NCI-H1436 treated with DMSO at 0.1 percent for 48 hours (cell line): ENCODE measurements at places on chromosomes 3 and 15.

GRCh38 chr3:152360302-152360701 is 91.6 kb downstream of the MBNL1 start:
- no peak for DNase-seq

- DNase-seq: no peak
Observed at GRCh38 chr3:43879166-43879565, 188.4 kb downstream of the ABHD5 start.

DNA sequence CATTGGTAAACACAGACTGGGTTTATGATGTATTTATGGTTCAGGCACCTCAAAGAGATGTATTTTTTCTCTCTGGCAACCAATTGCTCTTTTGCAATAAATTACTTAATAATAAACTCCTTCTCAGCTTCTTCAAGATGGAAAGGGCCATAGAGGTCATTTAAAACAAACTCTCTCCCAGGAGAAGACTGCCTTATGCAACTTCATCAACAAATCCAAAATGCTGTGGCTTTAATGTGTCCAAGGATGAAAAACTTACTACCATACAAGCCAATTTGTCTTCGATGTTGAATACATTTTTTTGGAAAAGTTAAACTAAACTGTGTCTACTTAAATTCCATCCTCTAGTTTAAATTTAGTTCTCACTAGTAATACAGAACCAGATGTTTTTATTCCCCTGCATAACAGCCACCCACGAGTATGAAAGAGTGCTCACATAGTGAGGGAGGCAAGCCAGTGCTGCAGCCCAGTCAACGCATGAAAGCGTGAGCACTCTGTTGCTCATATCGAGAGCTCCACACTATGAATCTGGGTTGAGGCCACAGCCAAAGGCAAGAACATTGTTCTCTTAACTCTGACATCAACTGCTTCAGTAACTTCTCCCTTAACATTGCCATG is 761.3 kb upstream of the GRM7 start:
- no peak for DNase-seq

- no peak for DNase-seq
Observed at GRCh38 chr15:56734013-56734635, 815 bp upstream of the ZNF280D start.

- no peak for DNase-seq
Observed at GRCh38 chr15:42604894-42605744, 29.7 kb downstream of the STARD9 start.

DNA sequence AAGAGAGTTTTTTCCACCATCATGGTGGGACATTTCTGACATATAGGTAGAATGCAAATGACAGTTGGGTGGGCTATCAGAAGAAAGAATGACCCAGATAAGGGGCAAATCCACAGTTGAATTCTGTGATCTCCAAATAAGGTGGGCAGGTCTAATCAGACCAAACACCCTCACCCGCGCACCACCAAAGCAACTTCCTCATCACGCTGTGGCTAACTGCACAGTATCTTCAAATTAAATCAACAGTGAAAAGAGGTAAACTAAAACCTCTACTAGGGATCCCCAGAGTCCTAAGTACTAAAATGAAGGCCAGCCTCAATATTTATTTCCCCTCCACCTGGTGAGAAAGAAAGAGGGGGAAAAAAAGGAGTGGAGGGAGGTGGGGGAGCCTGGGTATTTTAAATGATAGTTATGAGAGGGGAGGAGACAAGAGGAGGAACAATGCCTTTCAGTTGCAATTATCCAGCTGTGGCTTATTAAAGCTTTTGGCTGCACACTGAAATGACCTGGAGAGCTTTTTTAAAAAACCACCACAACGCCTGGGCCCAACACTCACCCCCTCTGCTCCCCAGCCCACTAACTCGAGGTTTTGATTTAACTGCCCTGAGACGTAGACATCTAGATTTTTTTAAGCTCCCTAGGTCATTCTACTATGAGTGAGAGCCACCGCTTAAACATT is 61.0 kb downstream of the LRIG1 start:
- DNase-seq: peak; percentile 42

DNA sequence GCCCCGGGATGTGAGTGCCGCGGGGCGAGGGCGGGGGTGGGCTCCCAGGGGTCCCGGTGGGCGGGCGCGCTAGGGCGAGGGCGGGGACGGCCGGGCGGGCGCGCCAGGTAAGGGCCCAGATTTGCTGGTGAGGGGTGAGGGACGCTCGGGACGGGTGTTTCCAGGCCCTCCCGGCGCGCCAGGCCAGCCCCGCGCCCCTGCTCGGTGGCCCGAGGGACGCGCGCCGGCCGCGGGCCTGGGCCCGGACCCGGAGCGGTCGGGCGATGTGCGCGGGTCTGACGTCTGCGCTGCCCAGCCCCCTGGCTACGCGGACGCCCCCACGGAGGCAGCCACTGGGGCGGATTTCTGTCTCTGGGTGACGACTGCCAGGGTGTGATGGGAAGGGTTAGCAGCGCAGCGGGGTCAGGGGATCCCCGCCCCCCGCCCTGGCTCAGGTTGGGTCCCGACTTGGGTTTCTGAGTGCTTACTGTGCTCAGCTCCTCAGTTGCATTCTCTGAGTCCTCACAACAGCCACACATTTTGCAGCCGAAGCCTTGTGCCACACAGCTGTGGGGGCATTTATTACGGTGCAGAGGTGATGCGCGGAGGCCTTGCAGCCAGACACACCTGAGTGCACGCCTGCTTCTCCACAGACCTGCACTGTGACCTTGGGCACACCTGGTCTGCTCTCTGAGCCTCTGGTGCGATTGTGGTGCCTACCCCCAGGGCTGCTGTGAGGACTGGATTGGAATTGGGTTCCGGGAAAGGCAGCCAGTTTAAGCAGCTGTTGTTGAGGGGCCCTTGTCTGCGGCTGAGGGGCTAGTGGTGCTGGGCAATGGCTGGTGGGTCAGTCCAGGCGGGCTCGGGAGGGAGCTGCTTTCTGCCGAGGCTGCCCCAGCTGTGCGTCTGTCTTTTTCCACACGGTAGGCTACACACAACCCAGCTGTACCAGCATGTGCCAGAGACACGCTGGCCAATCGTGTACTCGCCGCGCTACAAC is 523 bp downstream of the HDAC11 start:
- no peak for DNase-seq

GRCh38 chr3:10561946-10562560 is 56.7 kb upstream of the ATP2B2 start:
- DNase-seq: no peak

DNA sequence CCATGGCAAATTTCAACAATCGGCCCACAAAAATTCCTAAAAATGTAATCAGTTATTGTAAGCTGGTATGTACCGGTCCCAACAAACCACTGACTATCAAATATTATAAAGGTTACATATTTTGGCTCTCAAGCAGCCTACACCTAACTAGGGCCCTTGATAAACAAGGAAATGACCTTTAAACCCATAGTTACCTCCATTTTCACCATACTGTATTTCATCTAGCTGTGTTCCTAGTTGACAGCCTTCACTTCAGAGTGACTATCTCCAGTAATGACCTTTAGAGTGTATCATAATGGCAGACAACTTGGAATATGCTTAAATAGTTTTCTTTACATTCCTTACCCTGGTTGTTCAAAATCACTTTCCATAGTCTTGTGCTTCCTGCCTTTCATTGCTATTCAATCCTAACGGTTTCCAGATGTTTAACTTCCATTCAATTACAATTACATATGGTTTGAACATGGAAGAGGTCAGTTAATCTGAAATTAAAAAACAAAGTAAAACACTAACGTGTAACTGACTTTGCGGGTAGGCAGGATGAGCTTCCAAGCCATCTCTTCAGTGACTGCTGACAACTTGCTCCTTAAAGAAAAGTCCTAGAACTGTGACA is 111.9 kb upstream of the TSC22D2 start:
- no peak for DNase-seq

GRCh38 chr3:17638356-17638755 is 104.1 kb downstream of the TBC1D5 start:
- DNase-seq: no peak

DNA sequence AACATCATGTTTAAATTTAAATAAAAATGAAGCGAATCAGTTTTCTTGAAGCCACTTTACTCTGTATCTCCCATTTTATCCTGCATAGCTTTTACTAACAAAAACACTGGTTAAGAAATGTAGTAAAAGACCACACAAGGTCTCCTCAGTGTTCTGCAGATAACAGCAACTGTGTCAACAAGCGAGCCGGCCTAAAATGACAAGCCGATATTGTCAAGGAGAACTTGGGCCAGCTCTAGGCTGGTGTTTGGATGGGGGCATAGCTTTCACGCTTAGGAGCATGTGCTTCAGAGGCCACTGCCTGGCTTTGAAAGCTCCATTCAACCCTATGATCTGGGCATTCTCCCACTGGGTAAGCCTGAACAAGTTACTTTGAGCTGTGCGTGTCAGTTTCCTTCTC is 38.1 kb downstream of the MFSD1 start:
- DNase-seq: no peak

- no peak for DNase-seq
Observed at GRCh38 chr3:43207628-43208085, 78.7 kb upstream of the SNRK start.

DNA sequence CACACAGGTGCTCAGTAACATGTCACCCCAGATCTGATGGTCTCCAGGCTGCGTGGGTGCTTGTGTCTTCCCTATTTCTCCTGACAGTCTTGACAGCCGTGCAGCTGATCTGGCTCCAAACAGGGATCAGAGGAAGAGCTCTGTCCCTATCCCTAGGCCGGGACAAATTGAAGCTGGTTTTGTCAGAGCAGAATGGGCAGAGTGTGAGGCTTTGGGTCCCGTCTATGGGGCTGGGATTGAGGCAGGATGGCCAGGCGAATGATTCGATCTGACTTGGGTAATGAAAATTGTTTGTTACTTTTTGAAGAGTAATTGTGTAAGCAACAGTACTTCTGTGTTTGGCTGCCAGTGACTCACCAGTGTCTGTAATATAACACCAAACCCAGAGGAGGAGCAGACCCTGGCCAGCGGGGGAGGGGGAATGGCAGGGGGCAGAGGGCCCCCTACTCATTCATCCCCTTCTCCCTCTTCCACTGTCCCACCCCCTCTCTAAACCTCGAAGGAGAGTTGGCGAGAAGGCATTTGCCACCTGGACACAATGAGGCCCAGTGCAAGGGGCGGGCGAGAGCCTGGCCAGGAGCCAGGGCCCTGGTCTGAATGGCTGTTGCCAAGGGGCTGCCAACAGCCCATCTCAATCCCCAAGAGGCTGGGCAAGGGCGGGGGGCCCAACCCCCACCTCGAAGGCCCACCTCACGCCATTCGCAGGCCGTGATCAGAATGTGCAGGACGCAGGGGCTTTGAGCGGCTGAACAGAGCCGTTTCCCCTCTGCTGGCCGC is 4.9 kb upstream of the MAGEF1 start:
- DNase-seq: peak; percentile 27

DNA sequence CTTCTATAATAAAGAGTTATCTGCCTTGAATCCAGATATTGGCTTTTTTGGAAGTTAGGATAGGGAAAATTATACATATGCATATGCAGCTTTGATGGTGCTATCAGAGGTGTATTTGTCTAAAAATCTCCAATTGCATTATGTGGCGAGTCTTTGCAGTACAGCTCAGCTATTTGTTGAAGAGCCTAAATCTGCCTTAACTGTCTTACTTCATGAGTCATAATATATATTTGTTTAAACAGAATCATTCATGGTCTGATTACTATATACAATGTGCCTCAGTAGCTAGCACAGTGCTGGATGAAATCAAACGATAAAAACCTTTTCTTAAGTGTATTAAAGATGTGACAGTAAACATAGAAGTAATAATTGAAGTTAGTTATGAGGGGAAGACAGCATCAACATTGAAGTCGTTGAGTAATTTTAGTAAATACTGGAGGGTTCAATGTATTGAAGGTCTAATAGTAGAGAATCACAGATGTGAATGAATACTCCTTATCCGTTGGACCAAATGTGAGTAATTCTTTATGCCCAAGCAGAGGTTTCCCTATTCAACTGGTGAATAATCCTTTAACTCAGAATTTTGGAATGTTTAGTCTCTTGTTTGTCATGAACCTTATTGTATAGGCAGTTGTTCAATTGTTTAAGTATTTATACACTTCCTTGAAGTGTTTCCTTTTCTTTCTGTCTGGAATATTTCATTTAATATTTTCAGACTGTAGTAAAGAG is 74.8 kb upstream of the NAALADL2 start:
- DNase-seq: no peak

DNA sequence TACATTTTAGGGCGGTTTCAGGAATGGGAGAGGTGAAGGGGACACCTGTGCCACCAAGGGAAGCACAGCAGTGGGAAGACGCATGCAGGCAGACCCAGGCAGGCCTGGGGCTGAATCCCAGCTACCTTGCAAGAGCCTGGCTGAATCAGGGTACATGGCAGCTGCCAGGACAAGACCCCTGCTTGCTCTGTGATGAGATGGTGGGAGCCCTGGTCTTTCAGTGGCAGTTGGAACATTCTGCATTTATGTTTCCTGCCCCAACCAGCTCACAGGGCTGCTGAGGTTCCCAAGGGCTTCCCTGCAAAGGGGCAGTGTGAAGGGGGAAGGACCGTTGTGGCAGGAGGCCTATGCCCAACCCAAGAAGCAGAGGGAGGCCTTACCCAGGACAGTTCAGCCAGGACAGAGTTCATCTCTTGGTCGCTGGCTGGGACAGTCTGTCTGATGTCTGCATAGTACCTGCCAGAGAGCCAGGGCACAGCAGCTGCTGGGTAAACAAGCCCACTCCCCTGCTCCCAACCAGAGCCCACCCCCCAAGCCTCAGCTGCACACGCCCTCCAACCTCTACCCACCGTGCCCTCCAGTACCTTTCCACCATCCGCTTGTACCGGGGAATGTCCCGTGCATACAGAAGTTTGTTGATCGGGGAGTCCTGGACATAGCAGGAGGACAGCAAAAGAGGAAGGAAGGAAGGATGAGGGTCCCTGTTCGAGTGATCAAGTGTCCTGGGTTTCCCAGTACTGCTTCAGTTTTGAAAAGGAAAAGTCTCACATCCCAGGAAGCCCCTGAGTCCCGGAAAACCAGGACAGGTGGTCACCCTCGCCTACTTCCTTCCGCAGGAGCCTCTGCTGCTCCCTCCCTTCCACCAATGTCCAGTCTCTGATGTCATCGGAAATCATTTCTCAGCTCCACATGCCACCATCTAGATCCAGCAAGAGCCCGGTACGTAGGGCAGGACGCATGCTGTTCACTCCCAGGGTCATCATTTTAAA is 23.1 kb downstream of the PLXNB1 start:
- DNase-seq: no peak

DNA sequence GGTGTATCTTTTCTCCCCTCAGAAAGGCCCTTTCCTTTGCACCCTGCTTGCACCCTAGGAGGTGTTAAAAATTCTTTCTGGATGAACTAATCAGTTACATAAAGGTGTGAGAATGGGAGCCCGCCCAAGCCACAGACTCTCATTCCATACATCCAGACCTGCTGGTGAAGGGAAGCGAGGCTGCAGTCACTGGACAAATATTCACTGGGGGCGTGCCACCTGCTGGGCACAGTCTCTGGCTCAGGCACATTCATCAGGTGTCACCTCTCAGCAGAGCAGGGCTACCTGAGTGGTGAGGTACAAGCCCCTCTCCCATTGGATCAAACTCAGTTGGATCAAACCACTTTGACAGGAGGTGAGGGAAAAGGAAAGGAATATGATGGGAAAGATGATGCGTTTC is 52.0 kb downstream of the NTRK3 start:
- DNase-seq: no peak
